ENCODE measurements at places on chromosomes 4 and X.

DNA sequence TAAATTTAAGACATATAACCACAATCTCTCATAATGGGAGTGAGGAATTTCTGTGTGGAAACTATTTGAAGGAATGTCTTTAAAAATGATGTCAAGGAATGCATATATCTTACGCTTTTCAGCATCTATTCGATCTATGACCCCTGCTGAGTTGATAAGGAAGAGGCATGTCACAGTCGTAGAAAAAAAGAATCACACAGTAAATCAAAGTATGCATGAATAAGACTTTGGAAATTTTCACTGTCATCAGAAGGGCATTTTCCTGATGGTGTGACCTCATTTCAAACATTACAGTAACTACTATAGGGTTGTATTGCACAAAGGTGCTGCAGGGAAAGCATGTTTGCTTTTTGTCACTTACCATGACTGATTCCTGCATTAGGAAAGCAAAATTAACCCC is 41.5 kb downstream of the REELD1 start:
- no peak for DNase-seq

GRCh38 chrX:24002167-24002566 is 24.8 kb downstream of the KLHL15 start:
- DNase-seq, result no peak

DNA sequence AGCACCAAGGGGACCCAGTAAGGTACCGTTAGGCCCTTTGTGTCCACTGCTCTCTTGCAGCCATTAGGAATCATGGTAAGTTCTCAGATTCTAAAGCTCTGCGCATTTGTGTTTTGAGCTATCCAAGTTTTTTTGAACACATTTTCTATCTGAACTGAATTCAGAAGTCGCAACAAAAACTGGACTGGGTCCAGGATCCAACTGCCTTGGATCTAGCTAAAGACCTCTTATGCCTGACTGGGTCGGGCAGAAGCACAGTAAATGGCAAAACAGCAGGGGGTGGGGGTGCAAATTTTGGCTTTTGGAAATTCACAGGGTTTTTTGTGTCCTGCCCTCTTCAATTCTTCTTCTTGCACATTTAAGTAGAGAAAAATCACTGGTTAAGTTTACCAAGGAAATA is 30.0 kb downstream of the RCHY1 start:
- no peak for DNase-seq

- no peak for DNase-seq
Observed at GRCh38 chrX:18534949-18535348, 109.5 kb downstream of the CDKL5 start.

- no peak for DNase-seq
Observed at GRCh38 chrX:9188117-9188516, 154.2 kb upstream of the FAM9B start.

DNA sequence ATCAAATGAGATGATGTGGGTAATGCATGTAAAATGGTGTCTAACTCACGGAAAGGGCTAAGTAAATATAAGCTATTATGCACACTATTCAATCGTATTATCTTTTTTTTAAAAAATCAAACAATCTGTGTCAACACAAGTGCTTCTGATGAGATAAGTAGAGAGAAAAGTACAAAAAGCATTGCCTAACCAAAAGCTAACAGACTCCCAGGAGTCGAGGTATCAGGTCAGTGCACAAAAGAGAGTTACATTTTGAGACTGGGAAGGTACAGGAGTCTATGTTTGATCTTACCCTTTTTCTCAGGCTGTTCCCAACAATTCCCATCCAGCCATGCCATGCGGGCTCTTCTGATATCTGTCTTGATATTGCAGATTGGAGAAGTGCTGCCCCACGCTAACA is 203.3 kb upstream of the ZIC3 start:
- DNase-seq, result no peak

DNA sequence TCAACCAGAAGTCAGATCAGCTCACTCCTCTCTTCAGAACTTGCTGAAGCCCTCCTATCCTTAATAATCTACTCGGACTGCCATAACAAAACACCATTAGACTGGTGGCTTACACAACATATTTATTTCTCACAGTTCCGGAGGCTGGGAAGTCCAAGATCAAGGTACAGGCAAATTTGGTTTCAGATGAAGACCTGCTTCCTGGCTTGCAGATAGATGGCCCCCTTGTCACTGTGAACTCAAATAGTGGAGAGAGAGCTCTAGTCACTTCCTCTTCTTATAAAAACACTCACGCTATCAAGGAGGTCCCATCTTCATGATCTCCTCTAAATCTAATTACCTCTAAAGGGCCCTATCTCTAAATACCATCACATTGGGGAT is 125.1 kb downstream of the CAMK2D start:
- DNase-seq, result no peak

DNA sequence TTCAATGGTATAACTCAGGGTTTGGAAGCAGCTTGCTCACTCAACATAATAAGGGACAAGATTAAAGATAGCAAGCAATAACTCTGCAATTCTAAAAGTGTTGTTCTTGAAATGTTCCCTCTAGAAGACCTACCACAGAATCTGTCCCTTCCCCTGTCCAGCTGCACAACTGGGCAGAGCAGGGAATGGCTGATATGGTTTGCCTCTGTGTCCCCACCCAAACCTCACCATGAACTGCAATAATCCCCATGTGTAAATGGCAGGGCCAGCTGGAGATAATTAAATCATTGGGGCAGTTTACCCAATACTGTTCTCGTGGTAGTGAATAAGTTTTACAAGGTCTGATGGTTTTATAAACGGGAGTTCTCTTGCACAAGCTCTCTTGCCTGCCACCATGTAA is 19.1 kb downstream of the PRDM5 start:
- no peak for DNase-seq

DNA sequence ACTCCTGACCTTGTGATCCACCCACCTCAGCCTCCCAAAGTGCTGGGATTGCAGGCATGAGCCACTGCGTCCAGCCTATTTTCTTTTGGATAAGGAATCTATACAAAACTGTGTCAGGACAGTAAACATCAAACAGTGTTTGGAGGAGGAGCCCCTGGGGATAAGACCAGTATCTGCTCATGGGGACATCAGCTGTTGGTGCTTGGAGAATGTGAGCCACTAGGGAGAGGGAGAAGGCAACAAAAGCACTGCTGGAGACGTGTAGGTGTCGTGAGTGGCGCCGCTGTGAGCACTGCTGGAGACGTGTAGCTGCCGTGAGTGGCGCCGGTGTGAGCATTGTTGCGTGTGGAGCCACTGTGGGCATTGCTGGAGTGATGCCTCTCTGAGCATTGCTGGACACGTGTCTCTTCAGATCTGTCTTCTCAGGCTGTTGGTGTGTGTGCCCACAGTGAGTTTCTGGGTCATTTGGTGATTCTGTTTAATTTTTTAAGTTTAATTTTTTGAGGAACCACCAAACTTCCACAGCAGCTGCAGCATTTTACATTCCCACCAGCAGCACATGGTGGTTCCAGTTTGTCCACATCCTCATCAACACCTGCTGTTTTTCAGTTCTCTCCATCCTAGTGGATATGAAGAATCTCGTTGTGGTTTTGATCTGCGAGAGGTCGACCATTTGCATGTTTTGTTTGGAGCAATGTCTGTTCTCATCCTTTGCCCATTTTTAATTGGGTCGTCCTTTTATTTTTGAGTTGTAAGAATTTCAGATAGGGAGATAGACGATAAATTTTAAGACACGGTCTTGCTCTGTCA is 19.0 kb downstream of the DGKQ start:
- DNase-seq, result no peak

DNA sequence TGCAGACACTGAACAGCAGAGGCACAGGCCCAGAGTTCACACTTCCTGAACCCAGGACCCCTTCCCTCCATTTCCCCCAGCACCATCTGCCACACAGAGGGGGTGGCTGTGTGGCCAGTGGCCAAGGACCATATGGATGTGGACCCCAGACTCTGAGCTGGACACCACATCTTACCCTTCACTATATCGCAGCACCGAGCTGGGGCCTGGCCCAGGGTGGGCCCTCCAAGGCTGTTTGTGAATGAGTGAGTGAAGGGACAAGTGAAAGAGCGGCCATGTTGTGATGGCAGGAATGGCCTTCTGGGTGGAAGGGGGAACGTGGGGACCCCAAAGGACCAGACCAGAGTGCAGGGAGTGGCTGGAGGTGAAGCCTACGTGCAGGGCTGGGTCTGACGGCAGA is 248.6 kb downstream of the AFAP1 start:
- no peak for DNase-seq

DNA sequence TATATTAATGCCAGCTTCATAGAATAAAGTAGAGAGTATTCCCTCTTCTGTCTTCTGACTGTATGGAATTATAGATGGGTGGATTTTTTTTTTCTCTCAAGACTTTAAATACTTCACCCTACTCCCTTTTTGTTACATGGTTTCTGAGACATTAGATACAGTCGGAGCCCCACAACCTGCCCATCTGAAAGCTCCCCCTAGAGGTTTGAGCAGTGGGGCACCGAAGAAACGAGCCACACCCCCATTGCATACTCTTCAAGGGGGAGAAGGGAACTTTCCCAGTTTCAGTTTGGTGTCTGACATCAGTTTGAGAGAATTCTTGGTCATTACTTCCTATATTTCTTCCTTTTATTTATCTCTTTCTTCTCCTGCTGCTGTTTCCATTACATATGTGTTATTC is 437.6 kb upstream of the AGA start:
- DNase-seq, result no peak

DNA sequence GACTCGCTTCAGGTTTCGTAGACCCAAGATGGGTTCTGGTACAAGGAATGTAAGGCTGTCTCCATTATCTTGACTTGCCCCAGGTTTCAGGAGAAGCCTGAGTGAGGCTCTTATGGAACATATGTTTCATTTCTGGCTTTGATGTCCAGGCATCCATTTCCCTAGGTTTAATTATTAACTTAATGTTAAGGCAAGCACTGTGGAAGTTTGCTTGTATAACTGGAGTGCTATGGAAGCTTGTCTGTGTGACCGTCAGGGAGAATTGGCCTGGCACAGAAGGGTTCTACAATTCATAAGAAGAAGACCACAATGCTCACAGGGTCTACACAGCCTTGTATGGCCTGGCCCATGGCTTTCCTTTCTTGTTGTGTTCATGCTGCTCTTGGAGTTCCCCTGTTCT is 47.2 kb upstream of the PPP1R2C start:
- peak; percentile 35 for DNase-seq

GRCh38 chr4:189385579-189385978 is 555.1 kb upstream of the FRG1 start:
- DNase-seq, result no peak

GRCh38 chrX:154371789-154372300 is 2.6 kb downstream of the FLNA start:
- no peak for DNase-seq

- no peak for DNase-seq
Observed at GRCh38 chrX:144801786-144802185, 445.5 kb upstream of the SPANXN1 start.

GRCh38 chrX:107654872-107655761 is 26.8 kb downstream of the PRPS1 start:
- DNase-seq, result peak; percentile 41

DNA sequence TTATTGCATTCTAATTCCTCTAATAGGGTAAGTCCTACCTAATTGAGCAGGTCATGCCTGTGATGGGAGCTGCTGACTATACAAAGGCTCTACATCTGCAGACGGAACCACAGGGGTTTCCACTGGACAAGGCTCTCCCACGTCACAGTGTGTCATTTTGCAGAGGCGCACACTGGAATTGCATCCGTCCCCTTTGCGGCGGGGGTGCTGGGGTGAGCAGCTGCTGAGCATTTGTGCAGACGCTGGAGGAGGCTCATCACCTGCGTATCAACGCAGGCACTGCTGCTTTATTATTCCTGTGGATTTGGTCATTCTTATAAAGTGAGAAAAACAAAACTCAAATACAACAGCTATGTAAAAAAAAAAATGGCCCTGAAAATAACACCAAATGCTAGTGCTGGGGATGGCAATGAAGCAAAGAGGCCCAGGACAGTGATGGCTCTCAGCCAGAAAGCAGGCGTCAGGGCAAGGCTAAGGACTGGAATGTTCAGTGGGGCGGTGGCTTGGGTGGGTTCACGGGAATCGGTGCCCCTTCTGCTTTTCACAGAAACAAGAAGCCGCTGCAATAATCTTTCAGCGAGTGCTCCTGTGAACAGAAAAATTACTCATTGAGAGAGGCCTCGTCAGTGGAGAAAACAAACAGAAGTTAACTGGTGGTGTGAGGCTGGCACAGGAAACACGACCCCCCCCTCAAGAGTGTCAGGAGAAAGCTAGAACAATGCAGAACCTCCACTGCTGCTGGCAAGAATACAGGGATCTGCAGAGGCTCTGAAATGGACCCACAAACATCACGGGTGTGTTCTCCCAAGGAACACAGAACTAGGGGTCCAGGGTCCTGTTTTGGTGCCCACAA is 67.8 kb downstream of the GATB start:
- DNase-seq, result no peak

DNA sequence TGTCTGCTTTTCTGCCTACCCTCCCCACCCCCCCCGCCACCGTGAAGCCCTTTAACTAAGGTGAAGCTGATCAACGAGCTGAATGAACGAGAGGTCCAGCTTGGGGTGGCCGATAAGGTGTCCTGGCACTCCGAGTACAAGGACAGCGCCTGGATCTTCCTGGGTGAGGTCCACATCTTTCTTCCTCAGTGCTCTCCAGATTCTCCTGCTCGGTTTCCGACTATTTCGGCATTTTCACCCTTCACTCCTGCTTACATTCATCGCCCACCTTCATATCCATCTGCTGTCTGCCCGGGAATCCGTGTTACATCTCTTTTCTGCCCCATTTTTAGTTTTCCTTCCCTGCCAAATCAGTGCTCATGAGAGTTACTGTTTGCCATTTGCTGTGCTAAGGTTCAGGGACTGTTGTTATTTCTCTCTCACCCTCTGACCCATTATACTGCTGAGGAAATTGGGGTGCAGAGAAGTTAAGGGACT is 459 bp downstream of the RBMX2 start:
- no peak for DNase-seq

- no peak for DNase-seq
Observed at GRCh38 chrX:68658530-68658929, 11.1 kb downstream of the STARD8 start.

- no peak for DNase-seq
Observed at GRCh38 chrX:37754516-37754915, 25.3 kb upstream of the CYBB start.

DNA sequence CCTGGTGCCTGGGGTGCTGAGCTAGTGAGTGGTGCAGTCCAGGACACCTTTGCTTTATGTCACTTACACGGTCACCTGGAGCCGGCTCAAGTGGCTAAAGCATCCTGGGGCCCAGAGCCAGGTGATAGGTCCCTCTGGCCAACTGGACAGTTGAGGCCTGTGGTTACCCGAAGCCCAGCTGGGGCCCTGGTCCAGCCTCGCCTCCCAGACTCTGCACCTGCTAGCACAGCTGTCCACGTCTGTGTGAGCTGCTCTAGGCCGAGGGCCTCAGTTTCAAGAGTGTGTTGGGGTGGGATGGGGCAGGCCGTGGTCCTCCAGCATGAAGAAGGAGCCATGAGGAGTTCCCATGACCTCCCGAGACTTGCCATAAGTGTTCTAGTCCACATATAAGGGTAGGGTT is 7.7 kb upstream of the ADD1 start:
- DNase-seq, result no peak

GRCh38 chr4:17251101-17251500 is 260.8 kb downstream of the QDPR start:
- DNase-seq, result no peak

- DNase-seq, result no peak
Observed at GRCh38 chr4:161342881-161343568, 820.8 kb downstream of the FSTL5 start.

- DNase-seq, result no peak
Observed at GRCh38 chr4:61532336-61533000, 332.3 kb downstream of the ADGRL3 start.

GRCh38 chr4:1772853-1773538 is 20.1 kb upstream of the FGFR3 start:
- no peak for DNase-seq
